ENCODE measurements at places on chromosomes 4 and X.

GRCh38 chr4:6064383-6064782, 46.2 kb upstream of the C4orf50 start:
- DNase-seq = no peak

- no peak for DNase-seq
These were observed 40.5 kb upstream of the GLRB start for GRCh38 chr4:157035471-157035870.

DNA sequence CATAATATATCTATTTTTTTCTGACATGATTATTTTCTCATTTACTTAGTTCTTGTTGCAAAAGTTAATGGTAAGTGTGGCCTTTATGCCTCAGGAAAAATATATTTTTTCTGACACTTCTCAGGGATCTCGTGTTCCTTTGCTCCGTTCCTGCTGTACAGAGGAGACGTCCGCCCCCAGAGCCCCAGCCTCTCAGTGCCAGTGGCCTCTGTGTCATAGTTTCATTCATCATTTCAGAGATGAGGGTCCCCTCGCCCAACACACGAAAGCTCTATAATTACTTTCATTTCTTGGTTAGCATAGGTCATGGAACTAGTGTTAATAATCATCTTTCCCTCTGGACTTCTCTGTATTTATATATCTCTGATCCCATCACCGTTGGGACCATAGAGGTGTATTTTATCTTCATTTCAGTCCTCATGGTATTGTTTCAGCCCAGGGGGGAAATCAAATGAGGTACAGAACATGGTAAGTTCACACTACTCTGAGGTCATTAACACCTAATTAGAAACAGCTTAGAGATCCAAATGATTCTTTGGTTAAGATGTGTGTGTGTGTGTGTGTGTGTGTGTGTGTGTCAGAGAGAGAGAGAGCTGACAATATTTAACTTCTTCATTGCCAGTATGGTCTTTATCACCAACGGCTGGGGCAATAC, 631.1 kb upstream of the TENM3 start:
- DNase-seq = no peak

DNA sequence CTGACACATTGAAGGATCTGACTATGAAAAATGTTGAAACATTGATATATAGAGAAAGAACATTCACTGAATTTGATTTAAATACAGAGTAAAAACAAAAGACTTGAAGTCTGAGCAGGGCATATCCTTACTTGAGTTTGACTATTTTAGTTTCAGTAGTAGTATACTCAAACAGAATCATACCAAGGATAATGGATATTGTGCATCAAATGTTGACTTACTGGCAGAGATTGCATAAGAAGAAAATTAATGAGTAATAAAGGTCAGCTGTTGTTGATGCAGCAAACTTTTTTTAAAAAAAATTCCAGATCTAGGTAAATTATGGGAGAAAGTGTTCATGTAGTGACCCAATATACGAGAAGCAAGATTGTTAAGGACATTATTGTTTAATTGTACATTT, 94.5 kb upstream of the APOOL start:
- no peak for DNase-seq

DNA sequence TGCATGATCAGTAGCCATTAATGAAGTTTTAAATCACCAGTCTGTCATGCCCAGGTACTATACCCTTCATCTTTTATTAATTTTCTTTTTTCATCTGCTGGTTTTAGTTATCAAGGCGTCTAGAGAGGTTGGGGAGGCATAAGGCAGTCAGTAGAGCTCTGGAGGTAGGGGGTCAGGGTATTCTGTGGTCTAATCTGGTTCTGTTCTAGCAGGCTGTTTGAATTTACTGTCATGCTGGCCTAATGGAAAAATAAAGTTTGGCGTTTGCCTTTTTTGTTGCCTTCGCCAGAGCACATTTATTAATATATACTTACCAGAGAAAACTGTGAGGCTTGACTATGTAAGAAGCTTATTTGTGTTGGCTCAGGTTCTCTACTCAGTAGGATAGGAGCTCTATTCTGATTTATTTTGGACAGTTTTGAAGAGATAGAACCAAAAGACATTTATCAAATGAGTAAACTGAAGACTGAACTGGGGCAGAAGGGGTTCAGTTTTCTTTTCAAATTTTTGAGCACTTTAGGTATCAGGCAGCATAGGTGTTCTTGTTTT, 46.9 kb downstream of the TMEM131L start:
- DNase-seq = no peak

GRCh38 chr4:139594591-139595185, 38.7 kb upstream of the SETD7 start:
- DNase-seq = no peak

DNA sequence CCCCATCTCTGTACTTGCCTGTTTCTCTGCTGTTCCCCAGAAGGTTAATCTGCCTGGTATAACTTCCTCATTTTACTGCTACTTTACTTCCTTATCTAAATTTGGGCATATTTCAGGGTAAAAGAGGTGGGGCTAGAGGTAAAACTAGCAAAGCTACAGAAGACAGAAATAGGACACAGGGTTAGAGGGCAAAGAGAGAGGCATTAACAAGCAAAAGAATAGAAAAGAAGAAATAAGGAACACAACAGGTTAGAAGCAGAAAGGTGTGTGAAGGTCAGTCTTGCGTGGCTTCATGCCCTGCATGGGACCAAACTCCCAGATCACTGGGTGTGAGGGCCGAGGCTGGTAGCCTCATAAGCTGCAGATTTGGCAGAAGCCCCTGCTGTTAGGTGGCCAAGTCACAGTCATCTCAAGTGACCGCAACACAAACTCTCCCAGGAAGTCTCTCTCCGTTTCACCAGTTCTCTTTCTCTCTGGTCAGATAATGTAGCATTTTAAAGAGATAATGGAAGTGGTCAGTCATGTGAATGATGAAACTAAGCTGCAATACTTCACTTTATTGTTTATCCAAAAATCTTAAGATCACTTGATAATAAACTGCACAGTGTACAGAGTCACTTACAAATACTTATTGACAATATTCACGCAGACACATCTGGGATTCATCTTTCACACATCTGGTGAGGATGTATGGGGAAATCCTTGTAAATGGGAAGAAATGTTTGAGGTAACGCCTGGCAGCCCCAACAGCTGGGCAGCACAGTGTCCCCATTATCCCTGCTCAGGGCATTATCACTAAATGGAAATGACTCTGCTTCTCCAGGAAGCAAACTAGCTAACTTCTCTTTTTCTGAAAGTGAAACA, 16.4 kb downstream of the TMEM154 start:
- DNase-seq = no peak

Data from transverse colon (tissue), 4 donors.